ENCODE measurements at places on chromosomes 7 and 10.

- no peak for DNase-seq
These were observed 166.0 kb upstream of the GDF10 start for GRCh38 chr10:47133871-47134570.

DNA sequence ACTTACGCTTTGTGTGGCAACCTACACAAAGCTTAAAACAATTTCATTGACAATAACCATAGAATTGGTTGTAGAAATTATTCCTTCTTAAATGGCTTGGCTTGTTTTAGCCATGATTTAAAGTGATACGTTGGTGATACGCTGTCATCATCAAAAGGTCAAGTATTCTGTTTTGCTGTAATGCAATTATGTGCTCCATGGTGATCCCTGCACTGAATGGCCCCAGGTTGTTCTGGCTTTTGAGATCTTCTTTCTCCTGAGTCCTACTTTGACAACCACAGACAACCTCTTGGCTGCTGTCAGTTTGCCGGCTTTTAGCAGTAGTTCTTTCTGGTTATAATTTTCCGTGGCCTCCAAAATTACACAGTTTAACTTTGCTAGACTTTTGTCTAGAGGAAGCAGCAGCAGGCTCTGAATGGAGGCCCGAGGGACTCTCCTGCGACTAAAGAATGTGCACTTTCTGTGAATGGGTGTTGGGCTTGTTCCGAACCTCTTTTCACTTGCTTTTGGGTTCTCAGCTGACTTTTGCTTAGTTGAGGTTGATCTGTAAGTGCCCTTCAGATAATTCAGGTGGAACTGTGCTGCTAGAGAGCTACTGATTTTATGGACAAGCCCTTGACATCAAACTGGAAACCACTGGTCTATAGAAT lies 104.7 kb downstream of the TMEM178B start:
- DNase-seq = no peak

GRCh38 chr10:34641147-34641912 lies 173.8 kb downstream of the PARD3 start:
- no peak for DNase-seq

- no peak for DNase-seq
These were observed 18.1 kb upstream of the TLX1 start for GRCh38 chr10:101112799-101113594.

- no peak for DNase-seq
These were observed 142.7 kb downstream of the ELFN1 start for GRCh38 chr7:1812509-1813393.

- DNase-seq = no peak
These were observed 28.8 kb downstream of the PFKP start for GRCh38 chr10:3096149-3096548.

DNA sequence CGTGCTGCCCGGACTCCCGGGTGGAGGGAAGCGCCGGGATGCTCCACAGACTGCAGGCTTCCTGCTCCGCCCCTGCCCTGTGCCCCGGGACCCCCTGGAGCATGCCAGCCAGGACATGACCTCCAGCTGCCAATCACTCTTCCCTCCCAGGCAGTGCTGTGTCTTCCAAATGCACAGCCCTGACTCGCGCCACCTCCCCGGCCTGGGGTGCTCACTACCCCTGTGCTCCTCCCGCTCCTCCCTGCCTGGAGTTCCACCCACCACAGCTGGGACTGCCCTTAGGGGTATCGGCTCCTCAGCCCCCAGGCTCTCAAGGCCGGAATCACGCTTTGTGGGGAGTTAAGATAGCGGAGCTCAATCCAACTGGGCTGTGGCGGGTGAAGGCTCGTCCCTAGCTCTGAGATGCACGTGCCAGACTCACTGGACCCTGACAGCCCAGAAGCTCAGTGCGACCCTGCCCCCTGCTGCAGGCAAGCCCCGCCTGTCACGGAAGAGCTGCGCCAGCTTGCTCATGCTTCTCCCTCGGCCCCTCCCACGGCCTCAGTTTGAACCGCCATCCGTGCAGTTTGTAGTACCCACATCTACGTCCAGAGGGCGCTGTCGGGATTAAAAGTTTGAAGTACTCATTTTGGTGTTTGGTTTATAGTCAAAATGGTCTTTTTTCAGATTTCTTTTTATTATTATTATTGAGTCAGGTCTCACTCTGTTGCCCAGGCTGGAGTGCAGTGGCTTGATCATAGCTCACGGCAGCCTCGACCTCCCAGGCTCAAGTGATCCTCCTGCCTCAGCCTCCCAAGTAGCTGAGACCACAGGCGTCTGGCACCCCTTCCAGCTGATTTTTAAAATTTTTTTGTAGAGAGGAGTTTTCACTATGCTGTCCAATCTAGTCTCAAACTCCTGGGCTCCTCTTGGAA lies 142.5 kb upstream of the TCERG1L start:
- peak; percentile 52 for DNase-seq

DNA sequence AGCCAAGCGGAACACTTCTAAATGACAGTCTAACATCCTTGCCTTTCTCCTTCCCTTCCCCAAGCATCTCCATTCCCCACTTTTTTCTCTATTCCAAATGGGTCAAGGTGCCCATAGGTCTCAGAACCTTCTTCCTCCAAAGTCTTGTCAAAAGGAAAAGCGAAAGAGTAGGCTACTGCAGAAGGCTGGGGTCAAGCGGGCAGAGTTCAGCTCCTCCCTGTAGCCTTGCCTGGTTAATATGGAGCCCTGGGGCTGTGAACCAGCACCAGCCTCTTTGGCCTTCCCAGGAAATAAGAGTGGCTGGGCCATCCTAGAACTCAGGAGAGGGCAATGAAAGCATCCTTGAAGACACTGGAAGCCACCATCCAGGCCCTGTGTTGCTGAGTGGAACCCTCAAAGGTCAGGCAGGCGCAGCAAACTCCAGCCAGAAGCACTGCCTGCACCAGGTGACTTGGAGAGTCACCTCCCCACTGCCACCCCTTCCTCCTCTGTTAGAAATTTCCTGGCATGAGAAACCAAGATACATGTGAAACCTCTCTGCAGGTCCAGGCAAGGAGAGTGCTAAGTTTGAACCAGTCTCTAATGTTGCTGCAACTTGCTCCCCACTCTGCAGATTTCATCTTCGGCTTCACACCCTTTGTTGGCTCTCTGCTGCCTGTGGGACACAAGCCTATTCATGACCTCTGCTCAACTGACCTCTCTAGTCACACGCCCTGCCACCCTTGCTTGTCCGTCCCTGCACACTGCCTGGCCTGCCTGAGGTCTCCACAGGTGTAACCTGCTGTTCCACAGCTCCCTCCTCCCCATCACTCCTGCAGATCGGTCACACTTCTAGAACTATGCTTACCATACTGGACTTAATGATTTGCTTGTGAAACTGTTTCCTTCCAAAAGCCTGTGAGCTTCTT lies 74.9 kb downstream of the SH3PXD2A start:
- DNase-seq = no peak

DNA sequence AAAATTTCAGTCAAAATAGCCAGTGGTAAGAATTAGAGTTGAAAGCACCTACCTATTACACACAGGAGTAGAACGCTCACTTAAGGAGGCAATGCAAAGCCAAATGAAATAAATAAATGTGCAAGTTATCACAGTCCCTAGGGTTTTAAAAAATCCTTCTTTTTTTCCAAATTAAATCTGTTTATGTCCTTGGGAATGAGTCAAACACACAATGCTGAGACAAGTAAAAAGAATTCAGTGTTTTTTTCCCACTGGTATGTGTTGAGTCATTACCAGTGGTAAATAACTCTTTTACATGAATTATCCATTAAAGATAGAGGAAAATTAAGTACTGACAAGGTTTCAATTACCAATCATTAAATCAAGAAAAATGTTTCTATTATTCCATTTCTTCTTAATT lies 438.6 kb downstream of the TNS3 start:
- DNase-seq = no peak

GRCh38 chr10:67602268-67602950 lies 93.6 kb downstream of the CTNNA3 start:
- DNase-seq = no peak

DNA sequence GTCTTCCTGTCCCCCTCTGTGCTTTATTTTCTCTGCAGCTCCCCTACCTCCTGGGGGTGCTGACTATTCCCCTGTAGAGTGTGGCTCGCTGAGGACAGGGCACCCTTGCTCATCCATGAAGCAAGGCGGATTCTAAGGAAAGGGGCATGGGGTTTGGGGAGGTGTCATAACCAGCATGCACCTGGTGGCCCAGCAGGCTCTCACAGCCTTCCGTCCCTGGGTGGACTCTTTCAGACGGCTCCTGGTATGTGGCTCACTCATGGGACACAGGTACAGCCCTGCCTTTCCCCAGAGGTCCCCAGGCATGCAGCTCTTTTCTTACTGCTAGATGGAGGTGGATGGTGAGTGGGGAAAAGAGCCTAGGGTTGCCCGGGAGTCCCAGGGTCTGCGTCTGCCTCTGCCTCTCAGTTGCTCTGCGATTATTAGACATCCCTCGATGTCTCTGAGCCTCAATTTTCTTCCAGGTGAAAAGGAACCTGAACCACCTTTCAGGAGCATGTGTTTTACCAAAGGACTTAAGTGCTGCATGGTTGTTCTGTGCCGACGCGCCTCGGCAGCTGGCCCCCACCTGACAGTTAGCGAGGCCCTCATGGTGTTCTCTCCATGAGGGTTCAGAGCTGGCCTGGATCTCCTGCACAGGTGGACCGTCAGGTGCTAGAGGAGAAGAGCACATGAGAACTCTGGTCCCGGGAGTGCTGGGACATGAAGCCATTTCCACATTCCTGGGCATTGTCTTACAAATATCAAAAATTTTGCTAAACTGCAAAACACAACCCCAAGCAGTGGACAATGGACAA lies 172.5 kb upstream of the SHH start:
- no peak for DNase-seq

DNA sequence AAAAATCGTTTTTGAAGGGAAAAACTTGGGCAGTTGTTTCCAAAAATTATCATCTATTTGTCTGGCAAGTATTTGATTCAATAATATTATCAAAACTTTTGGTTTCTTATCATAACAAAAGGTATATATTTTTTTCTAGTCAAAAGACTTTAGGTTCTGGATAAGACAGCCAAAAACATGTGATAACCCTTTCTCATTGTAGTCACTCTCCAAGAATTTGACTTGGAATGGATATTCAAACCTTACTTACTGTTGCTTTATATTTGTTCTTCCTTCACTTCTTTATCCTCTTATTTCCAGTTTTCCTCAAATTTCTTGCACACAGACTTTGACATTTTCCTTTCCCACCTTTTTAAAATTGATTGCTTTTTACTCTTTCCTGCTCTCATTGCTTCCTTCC lies 140.9 kb upstream of the FAM3C start:
- no peak for DNase-seq

DNA sequence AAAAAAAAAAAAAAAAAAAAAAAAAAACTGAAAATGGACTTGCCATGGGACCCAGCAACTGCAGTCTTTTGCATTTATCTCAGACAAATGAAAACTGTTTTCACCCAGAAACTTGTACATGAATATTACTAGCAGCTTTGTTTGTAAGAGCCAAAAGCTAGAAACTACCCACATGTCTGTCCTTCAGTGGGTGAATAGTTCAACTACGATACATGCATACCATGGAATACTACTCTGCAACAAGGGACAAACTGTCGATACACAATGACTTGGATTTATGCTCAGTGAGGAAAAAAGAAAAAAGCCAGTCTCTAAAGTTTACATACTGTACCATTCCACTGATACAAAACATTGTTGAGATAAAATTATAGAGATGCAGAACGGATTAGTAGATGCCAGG lies 195.6 kb downstream of the KIAA1217 start:
- DNase-seq = no peak

GRCh38 chr7:88344956-88345832 lies 38.5 kb upstream of the STEAP4 start:
- DNase-seq = no peak

DNA sequence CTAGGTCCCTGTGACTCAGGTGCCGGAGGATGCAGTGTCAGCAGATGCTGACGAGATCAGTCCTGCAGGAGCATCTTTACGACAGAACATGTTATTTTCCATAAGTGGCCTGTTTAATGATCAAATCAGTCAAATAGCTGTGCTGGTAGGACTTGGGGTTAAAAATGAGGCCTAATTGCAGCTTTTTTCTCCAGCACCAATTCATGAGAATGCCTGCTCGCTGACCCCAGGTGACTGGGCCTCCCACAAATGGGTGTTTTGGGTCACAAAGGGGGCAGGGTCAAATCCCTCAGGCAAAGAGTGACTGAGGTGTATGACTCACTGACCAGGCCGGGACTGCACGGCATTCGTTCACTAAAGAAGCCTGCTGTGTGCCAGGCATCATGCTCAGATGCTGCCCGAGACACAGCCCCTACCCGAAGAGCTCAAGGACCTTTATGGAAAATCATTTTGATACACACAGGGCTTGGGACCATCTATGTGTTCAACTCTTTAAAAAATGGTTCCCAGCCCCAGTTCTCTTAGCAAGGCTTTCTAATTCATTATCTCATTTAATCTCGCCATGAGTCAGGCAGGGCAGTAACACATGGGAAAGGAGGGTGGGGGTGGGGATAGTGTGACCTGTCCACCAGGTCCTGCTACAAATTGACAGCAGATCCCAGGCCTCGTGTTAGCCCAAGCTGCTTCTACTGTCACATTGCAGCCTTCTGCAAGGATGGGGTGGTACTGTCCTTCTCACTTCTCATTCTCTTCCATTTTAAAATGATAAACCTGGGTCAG lies 21.1 kb downstream of the ZNF775 start:
- no peak for DNase-seq

- DNase-seq = no peak
These were observed 22.4 kb downstream of the DPYSL4 start for GRCh38 chr10:132209130-132209529.

DNA sequence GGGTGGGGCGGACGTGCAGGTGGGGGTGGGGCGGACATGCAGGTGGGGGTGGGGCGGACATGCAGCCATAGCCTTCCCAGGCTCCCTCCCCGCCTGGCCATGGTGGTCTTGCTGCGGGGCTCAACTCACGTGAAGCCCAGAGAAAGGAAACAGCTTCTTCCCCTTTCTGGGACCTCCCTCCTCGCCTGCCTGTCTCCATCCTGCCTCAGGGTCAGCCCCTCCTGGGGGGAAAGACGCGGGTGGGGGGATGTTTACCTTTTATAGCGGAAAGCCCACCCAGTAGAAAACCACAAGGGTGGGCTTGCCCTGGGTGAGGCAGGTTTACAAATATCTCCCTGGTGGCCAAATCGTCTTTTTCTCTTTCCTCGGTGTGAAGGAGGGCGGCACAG lies 520.0 kb downstream of the GLRX3 start:
- DNase-seq = no peak

GRCh38 chr10:47449979-47450378 lies 33.9 kb downstream of the ANXA8 start:
- no peak for DNase-seq

GRCh38 chr10:70477661-70478162 lies 855 bp upstream of the PALD1 start:
- DNase-seq = peak; percentile 73

- no peak for DNase-seq
These were observed 2.7 kb upstream of the ANXA7 start for GRCh38 chr10:73416571-73416970.

- DNase-seq = no peak
These were observed 155.4 kb downstream of the NRP1 start for GRCh38 chr10:33179067-33179466.

- no peak for DNase-seq
These were observed 57.2 kb downstream of the ENTPD1 start for GRCh38 chr10:95813054-95813685.

DNA sequence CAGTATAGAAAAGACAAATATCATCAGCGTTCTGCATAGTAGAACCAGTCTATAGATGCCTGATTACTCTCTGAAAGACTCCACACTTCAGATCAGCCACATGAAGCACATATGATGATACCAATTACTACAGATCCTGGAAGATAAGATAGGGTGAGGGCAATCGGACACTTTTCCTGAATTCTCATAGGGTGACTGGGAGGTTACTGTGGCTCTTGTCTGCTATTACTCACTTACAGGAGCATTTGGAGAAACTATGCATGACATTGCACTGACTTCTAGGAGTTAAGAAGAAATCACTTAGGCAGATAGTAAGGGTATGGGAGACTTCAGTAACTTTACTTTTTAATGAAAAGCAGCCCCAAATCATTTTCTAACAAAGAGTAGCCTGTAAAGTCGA lies 1140.9 kb downstream of the XPNPEP1 start:
- DNase-seq = no peak
